Mesendoderm (in vitro differentiated cells): ENCODE measurements at places on chromosomes 7 and 10.

GRCh38 chr10:78762086-78762630 is 306.6 kb upstream of the ZMIZ1 start:
- no peak for DNase-seq

DNA sequence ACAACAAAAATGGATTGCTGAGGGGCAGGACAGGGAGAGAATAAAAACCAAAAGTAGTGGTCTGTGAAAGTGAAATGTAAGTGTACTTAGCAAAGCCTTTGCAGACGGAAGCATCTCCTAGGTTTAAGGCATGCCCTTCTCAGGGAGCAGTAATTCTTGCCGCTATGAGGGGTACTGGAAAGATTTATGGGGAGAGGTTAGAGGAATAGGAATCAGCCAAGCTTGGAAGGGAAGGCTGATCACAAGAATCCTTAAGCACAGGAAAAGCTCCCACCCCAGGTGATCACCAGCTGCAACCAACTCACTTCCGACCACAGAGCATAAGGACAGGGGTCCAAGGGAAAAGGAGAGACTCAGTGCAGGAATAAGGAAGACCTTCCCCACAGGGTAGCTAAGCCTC is 10.3 kb downstream of the GFRA1 start:
- DNase-seq, result no peak

GRCh38 chr7:83161899-83162401 is 734 bp downstream of the PCLO start:
- peak; percentile 2 for DNase-seq

DNA sequence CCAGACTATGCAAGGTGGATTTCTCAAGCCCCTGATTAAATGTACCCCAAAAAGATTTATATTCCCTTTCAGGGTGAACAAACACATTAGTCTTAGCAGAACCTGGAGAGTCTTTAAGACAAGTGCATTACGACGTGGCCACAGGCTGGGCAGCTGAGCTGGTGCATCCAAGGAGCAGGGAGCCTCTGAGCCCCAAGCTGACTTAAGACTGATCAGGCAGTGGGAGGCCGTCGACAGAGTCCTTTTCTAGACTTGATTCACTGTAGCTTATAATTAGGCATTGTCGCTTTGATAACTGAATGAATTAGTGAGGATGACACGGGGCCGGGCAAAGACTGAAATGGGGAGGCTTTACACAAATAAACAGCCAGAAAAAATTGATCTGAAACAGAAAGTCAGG is 353.2 kb downstream of the GPAM start:
- no peak for DNase-seq

- DNase-seq, result no peak
These were observed 88.8 kb downstream of the DNMBP start for GRCh38 chr10:99920901-99921300.

DNA sequence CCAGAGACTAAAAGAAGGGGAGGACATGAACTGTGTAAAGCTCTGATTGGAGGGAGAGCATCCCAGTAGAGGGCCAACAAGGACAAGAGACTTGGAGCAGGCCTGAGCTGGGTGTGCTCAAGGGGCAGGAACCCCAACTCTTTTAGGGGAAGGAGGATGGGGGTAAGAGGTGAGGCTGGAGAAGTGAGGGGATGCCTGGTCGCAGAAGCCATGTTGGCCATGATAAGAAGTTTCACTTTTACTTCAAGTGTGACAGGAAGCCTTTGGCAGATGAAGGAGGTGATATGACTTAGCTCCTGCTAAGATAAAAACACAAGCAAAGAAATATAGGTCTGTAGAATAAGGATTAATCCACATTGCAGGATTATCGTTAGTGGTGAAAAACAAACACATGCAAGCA is 208.3 kb downstream of the JAZF1 start:
- DNase-seq, result peak; percentile 1

DNA sequence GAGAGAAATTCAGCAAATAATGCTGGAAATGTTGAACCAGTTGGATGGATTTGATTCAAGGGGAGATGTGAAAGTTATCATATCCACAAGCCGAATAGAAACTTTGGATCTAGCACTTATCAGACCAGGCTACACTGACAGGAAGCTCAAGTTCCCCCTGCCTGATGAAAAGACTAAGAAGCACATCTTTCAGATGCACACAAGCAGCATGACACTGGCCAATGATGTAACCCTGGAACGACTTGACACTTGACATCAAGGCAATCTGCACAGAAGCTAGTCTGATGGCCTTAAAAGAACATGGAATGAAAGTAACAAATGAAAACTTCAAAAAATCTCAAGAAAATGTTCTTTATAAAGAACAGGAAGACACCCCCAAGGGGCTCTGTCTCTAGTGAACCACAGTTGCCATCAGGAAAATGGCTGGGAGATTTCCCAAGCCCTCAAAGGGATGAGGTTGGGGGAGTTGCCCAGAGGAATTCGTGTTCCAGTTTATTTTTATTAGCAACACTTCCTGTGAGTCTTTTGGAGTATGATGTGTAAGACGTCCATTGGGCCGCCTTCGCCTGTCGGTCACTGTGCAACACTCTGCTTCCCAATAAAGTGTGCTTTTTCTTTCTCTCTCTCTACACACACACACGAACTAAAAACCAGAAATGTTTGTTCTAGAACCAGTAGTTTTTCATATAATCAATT is 200.0 kb downstream of the HIBADH start:
- DNase-seq, result no peak

- no peak for DNase-seq
These were observed 71.7 kb upstream of the ZNRF2 start for GRCh38 chr7:30212701-30213111.

GRCh38 chr7:5349437-5350173 is 66.9 kb downstream of the SLC29A4 start:
- peak; percentile 66 for DNase-seq

GRCh38 chr10:7231509-7232414 is 179.1 kb downstream of the SFMBT2 start:
- DNase-seq, result peak; percentile 22

- no peak for DNase-seq
These were observed 32.3 kb upstream of the CELF2 start for GRCh38 chr10:10985361-10985760.

DNA sequence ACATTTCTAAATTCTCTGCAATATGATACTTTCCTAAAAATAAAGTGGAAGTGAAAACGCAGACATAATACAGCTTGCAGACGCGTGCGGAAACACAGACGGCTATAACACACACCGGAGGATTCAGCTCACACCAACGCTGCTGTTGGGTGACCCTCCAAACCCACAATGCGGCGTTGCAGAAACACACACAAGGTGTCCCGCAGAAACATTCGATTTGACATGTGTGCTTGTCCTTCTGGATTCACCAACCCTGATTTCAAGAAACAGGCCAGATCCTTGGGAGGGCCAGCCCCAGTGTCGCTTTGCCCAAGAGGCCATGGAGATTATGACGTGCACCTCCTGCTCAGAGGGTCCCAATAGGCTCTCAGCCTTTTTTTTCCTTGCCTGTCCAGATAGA is 136.7 kb upstream of the TCERG1L start:
- DNase-seq, result no peak

DNA sequence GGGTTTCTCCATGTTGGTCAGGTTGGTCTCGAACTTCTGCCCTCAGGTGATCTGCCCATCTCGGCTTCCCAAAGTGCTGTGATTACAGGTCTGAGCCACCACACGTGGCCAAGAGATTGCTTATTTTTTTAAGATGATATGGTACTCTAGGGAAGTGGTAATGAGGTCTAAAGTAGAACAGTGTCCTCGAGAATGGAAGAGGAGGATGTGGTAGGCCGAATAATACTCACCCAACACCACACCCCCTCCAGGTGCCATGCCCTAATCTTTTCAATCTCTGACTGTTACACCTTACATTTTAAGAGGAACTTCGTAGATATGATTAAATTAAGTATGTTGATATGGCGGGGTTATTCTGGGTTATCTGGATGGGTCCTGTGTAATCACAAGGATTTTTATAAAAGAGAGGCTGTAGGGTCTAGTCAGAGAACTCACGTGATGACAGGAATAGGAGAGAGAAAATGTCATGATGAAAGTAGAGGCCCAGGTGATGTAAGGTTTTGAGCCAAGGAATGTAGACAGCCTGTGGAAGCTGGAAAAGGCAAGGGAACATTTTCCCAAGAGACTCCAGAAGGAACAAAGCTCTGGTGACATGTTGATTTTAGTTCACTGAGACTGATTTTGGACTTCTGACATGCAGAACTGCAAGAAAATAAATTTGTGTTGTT is 29.5 kb downstream of the CDK13 start:
- DNase-seq, result peak; percentile 51

DNA sequence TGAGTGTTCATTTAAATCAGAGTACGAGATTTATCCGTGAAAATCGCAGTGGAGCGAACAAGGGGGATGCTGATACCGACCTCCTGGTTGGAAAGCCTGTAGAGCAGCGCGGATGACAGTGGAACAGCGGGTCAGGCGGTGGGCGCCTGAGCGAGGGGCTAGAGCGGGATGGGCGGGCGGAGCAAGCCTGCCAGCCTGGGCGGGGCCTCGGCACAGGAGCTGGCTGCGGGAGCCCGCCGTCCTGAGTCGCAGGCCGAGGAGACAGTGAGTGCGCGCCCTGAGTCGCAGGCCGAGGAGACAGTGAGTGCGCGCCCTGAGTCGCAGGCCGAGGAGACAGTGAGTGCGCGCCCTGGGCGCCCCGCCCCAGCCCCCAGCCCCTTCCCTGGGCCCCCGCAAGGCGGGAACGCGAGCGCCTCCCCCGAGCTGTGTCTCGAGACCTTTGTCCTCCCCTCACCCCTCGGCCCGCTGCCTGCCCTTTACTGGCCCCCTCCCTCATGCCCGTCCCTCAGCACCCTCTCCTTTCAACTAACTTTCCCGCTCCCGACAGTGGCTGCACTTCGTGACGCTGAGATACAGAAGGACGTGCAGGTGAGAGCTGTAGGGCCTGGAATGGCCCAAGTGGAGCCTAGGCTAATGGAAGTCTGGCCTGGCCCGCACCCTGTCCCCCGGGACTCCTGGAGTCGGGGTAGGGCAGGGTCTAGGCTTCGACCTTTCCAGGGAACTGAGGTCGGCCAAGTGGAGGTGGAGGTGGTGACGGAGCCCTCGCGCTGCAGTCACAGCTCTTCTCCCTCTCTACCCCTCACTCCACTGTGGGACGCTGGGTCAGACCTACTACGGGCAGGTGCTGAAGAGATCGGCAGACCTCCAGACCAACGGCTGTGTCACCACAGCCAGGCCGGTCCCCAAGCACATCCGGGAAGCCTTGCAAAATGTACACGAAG is at the start of gene AS3MT:
AS3MT (plus strand) TSS at position 213 of the 941 bp plus-strand sequence; CDS start at position 336, 123 bp downstream.
- peak; percentile 80 for DNase-seq

DNA sequence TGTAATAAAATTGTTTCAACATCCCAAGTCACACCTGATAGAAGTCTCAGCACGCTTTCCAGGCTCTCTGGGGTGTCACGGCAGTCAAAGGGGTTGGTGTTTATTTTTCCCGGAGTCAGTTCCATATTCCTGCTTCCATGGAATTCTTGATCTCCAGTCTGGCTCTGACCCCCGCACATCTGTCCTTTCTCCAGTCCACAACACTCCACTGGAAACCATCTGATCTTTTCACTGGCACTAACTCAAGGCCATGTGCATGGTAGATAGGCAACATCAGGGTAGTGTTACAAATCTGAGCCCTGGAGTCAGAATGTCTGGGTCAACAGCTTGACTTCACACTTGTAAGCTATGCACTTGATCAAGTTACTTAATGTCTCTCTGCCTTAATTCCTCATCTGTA is 176.2 kb downstream of the WDR11 start:
- DNase-seq, result peak; percentile 7

- no peak for DNase-seq
These were observed 11.8 kb downstream of the INPP5A start for GRCh38 chr10:132549371-132549770.

- no peak for DNase-seq
These were observed 89.3 kb downstream of the BEND7 start for GRCh38 chr10:13439313-13440184.

- DNase-seq, result no peak
These were observed 16.8 kb downstream of the LAT2 start for GRCh38 chr7:74226633-74227032.

DNA sequence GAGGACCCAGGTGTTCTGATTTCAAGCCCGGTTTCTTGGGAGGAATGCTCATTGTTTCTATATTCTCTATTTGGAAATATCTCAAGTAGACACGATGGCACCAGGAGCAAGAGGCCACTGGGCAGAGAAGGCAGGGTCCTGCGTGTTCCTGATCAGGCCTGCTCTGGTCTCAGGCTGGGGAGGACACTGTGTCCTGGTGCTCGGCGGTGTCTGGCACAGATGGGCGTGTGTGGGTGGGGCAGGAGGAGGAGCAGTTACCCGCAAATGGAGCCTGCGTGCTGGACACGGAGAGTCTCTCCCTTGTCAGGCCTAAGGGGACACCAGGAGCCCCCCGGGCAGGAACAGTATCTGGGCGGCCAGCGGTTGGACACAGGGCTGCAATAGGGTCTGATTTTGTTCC is 25.9 kb upstream of the GOLGA7B start:
- no peak for DNase-seq

DNA sequence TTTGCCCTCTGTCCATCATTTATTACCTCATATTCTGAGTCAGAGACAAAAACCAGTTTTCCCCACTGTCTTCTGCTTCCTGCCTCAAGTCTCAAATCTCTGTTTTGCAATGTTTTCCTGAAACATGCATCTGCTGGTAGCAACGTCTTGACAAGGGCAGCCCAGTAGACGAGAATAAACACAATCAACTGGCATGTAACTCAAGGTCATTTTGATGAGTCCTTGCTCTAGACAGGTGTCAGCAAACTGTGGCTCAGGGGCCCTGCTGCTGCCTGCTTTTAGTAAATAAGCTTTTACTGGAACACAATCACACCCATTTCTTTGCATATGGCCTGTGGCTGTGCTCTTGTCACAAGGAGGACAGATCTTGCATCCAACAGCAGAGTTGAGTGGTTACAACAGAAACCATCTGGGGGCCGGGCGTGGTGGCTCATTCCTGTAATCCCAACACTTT is 59.8 kb downstream of the ITIH5 start:
- DNase-seq, result peak; percentile 36

DNA sequence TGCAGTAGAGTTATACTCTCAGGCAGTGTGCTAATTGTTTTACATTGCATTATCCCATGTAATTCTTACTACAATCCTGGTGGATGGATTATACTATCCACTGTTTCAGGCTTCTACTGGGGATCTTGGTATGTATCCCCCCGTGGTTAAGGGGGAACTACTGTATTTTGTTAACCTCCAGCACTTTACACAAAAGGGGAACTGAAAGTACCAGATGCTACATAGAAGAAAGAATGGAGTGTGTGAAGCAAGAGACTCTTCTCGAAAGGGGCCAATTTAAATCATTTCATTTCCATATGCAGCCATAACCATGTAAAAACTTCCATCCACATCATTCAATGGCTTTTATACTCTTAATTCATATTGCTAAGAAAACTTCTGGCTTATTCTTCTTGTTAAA is 69.4 kb downstream of the C1GALT1 start:
- DNase-seq, result no peak
